Foreskin keratinocyte (primary cell): ENCODE measurements at places on chromosomes 3 and 15. TPM values are rescaled to one million over a fixed set of nuclear protein-coding genes. Genes with fewer than 3 reads are reported as not detected.

- DNase-seq = no peak
These were observed 31.5 kb downstream of the ZFAND6 start for GRCh38 chr15:80090879-80091503.

- no peak for DNase-seq
These were observed 686 bp downstream of the VPS8 start for GRCh38 chr3:184812662-184813042.

DNA sequence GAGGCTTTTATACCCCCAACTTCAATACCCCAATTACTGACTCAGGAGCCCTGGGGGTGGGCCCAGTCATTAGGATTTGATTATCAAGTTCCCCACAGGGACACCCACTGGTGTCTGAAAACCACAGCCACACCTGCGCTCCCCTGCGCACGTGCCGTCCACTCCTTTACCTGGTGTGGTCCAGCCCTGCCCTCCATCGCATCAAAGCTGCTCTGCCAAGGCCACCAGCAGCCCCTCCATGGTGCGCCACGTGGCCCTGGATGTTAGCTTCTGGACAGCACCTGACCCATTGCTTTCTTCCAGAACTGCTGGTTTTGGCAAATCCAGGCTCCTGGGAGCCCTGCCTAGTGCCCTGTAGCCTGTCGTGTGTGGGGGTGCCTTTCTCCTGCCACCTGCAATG, 136.3 kb downstream of the NSMCE3 start:
- no peak for DNase-seq

DNA sequence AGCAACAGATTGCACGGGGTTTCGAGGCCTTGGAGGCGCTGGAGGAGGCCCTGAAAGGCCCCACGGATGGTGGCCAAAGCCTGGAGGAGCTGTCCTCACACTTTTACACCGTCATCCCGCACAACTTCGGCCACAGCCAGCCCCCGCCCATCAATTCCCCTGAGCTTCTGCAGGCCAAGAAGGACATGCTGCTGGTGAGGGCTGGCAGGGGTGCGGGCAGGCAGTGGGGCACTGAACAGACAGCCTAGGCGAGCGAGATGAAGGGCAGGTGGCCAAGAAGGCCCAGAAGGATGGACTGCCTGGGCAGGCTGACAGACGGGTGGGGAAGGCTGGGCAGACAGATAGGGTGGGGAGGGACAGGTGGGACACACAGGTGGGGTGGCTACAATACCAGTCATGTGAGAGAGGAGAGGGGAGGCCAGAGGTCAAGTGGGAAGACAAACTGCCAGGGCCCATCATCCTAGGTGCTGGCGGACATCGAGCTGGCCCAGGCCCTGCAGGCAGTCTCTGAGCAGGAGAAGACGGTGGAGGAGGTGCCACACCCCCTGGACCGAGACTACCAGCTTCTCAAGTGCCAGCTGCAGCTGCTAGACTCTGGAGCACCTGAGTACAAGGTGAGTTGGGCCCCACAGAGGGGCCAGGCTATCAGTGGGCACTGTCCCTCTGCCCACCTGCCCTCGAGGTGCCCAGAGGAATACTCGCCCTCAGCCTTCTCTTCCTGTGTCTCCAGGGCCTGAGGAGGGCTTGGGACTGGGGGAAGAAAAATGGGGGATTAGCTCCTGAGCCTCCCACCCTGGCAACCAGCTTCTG, 3.1 kb downstream of the PARP3 start:
- DNase-seq = no peak

GRCh38 chr3:150149651-150150051, 179.0 kb upstream of the PFN2 start:
- peak; percentile 80 for DNase-seq

CCDC13 gene
- 0.32 TPM in 1 of 2 replicates, not detected in the other for total RNA-seq

DNA sequence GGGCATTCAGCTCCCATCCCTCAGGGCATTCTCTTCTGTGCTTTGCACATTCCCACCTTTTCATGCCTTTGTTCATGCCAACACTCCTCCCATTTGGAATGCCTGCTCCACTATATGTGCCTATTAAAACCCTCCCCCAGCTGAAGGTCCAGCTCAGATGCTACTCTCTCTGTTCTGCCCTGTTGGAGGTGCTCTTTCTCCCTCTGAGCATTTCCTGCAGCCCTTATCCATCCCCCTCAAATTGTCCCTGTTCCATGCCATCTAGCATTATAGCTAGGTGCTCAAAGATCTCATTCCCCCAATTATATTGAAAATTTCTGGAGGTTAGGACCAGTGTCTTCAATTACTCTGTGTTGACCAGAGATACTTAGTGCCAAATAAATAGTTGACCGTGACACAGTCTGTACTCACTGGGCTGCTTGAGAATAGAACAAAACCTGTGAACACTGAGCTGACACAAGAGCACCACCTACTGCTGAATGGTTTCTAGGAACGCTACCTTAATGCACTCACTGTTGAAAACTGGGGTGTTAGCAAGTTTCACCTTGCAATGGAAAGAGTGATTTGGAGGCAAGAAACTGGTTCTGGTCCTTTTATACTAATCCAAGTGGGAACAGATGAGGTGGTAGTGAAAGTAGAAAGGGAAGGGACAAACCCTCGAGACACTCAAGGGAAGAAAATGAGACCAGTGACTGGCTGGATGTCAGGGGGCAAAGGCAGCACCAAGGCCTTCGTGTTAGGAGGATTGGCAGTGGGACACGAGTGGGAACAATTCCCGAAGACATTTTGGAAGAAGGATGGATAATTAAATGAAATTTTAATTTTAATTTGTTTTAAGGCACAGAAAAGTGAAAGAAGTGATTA, 289.8 kb upstream of the ROPN1 start:
- DNase-seq = peak; percentile 39

DNA sequence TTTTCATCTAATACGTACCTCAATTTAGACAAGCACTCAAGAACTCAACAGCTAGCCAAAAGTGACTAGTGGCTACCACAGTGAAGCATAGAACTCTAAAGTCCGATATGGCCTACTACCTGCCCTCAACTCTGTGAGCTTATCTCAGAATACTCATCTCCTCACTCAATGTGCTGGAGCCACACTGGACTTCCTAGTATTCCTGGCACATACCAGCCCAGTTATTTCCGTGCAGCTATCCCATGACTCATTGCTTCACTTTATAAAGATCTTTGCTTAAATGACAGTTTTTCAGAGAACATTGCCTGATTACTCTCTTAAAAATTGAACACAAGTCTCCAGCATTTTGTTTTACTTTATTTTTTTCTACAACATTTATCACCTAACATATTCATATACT, 524.7 kb downstream of the PYDC2 start:
- DNase-seq = peak; percentile 13

SPINK8 gene
- total RNA-seq = not detected in 2 replicates

DNA sequence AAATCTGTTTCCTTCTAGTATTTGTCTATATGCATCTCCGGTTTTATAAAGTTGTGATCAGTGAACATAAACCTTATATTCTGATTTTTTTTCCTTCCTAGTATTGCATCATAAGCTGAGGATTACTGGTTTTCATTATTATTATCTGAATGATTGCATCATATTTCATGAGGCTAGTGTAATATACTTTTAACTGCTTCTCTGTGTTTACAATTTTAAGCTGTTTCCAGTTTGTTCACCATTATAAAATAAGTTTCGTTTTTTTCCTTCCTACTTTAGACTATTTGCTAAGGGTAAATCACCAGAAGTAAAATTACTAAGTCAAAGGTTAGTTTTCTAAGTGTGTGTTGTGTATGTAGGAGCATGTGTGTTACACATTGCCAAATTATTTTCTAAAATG, 20.2 kb downstream of the SEMA6D start:
- no peak for DNase-seq

DNA sequence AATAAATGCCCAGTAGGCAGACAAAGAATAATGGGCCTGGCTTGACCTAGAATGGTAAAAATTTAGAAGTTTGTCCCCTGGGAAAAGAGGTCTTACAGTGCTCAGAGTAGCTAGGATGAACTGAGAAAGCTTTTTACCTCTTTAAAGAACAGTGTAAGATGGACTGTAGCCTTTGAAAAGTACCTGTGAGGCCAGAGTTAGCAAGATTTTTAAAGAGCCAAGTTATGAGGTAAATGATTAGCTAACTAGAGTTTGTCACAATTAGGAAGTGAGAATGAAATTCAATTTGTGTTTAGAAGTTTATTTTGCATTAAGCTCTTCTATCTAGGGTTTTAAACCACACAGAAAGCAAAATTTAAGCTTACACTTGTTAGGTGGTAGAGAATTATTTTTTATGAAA, 480.9 kb downstream of the ZIC1 start:
- DNase-seq = no peak

DNA sequence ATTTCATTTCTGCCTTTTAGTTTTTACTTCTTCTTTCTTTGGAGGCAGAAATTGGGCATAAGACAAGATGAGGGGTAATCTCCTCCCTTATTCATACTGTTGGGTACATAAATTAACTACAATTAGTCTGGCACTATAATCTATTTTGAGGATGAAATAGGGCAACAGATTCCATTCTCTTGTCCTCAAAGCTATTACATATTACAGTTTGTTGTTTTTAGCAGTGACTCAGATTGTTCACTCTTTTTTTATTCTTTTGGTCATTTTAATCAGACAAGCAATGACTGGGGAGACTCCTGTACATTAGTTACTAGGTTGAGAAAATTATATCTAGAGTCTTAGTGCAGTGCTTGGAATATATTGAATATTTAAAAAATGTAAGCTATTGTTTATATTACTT, 556.0 kb downstream of the OTOL1 start:
- no peak for DNase-seq

BRK1 gene
- 114 and 115 TPM in 2 replicates for total RNA-seq

- no peak for DNase-seq
These were observed 62.1 kb downstream of the SLC49A4 start for GRCh38 chr3:122857019-122857418.

DNA sequence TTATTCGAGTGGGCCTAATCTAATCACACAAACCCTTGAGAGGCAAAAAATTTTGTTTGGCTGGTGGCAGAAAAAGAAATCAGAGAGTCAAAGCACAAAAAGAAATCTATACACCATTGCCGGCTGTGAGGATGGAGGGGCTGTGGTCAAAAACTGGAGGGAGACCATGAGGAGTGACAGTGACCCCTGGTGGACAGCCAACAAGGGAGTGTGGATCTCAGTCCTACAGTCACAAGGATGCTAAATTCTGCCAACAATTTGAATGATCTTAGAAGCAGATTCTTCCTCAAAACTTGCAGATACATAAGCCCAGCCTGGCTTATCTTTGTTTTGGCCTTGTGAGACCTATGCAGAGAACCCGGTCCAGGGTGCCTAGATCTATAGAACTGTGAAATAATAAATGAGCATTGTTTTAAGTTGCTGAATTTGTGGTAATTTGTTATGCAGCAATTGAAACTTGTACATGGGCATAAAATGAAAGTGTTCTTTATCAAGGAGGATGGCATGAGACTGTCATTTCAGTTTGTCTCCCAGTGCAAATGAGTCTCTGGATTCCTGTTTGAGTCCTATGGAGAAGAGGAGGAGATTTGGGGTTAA, 103.0 kb upstream of the ARHGEF26 start:
- peak; percentile 17 for DNase-seq

DNA sequence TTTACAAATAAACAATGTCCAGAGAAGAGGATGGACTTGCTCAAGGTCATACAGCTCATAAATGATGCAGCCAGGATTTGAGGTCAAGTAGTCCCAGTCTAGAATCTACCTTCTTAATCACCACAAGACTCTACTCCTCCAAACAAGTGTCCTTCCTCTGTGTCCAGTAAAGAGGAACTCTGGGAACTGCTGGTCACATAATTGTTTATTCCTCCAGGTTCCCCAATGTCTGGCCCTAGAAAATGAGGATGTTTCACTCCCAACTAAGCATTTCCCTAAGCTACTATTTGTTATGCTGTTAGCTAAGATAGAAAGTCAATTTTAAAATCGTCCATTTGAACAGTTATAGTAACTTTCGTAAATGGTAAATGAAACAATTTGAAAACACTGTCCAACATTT, 192.4 kb downstream of the FHIT start:
- DNase-seq = no peak

DNA sequence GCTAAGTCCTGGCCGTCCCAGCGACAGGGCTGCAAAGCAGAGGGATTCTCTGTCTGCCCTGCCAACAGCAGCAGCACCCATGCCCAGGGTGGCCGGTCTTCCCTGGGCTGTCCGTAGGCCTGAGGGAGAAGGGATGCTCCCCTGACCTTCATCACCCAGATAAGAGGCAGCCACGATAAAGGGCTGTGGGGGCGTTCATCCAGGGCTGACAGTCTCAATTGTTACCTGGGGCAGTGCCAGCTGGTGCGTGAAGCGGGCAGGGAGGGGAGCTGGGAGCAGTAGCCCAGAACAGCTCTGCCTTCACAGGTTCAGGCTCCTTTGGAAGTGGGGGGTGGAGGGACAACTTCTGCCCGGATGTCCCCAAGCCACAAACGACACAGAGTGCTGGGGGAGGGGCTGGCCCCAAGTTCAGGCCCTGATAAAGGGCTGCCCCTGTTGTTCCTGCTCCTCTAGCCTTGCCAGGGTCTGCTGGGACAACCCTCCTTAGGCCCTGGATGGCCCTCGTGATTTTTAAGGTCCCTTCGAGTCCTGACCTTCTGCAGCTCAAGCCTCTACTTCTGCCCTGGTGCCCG, 94.7 kb downstream of the RAB11A start:
- no peak for DNase-seq

DNA sequence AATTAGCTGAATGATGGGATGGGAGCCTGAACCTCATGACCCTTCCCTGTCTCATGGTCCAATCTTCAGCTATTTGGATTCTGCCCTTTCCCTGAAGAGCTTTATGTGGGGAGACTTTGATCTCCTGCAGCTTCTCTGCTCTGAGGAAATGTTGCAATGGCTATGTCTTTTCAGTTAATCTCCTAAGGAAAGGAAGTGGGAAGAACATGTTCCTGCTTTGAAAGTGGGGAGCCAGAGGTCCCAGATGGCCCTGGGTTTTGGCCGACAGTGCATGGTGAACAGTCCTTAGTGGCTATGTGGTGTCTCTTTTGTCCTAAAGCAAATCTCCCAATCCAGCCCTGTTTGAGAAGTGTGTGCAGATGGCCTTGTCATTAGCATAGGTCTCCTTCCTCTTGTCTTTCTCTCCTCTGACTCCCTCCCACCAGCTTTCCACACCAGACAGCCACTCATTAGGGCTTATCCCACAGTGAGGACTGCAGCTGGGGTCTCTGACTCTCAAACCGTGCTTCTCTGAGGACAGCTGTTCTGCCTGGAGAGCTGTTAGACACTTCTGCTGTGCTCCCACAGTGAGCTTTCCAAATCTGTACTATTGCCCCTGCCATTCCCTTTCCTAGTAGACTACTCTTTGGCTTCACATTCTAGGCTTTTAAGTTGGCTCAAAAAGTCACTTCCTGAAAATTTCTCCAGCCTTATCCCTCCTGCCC, 365.8 kb upstream of the UMPS start:
- no peak for DNase-seq

- DNase-seq = no peak
These were observed 19.5 kb upstream of the SPESP1 start for GRCh38 chr15:68910816-68911215.

SAXO2 gene
- total RNA-seq = 1.2 and 1.7 TPM in 2 replicates

CGNL1 gene
- total RNA-seq = 0.35 and 0.54 TPM in 2 replicates

- no peak for DNase-seq
These were observed 393.1 kb upstream of the ARRDC4 start for GRCh38 chr15:97567411-97567810.

FES gene
- total RNA-seq = 1.5 and 1.8 TPM in 2 replicates

GRCh38 chr3:104106276-104106675, 1260.4 kb upstream of the ALCAM start:
- DNase-seq = no peak

- DNase-seq = no peak
These were observed 272.5 kb downstream of the ZBTB20 start for GRCh38 chr3:114874522-114874971.

ASB14 gene
- not detected in 2 replicates for total RNA-seq

STRC gene
- 0.04 TPM in 1 of 2 replicates, not detected in the other for total RNA-seq
